NCI-H2029 treated with DMSO at 0.1 percent for 48 hours (cell line): ENCODE measurements at places on chromosomes 6 and 20.

- DNase-seq = no peak
Observed at GRCh38 chr6:53792973-53793317, 1.9 kb upstream of the LRRC1 start.

GRCh38 chr6:39785281-39785680 lies 6.9 kb upstream of the DAAM2 start:
- DNase-seq = no peak

DNA sequence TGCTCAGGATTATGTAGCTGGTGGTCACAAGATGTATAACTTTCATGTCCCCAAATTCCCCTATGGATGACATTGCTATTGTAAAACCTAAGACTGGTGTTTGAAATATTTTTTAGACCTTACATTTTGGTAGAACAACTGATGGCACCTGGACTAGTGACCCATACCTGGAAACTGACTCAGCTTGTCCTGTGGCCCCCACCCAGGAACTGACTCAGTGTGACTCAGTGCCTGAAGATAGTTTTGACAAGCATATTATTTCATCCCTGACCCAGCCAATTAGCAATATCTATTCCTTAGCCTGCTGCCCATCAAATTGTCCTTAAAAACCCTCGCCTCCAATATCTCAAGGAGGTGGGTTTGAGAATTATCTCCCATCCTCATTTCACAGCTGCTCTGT lies 90.9 kb upstream of the GRIK2 start:
- no peak for DNase-seq

DNA sequence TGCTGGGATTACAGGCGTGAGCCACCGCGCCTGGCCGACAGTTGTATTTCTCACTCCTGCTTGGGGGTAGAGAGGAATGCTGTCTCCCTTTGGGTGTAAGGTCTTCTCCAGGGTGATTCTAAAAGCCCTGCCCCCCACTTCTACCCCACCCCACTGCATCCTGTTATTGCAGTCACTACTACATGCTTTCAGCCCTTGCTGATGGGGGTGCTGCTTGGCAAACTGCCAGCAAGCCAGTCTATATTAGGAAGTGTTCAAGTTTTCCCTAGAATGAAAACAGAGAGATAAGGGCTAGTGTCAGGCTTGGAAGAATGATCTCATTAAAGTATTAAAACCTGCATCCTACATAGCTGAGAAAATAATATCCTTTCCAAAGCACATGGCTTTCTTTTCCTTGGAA lies 31.3 kb downstream of the TTI1 start:
- DNase-seq = no peak

DNA sequence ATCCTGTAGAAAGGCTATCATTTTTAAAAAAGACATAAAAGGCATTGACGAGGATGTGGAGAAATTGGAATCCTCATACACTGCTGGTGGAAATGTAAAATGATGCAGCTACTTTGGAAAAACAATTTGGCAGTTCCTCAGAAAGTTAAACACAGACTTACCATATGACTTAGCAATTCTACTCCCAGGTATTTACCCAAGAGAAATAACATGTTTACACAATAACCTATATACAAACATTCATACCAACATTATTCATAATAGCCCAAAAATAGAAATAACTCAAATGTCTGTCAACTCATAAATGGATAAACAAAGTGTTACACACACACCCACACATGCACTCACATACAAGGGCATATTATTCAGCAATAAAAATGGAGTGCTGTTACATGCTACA lies 23.4 kb upstream of the CEP85L start:
- no peak for DNase-seq

- no peak for DNase-seq
Observed at GRCh38 chr6:137637121-137637520, 142.9 kb upstream of the OLIG3 start.

DNA sequence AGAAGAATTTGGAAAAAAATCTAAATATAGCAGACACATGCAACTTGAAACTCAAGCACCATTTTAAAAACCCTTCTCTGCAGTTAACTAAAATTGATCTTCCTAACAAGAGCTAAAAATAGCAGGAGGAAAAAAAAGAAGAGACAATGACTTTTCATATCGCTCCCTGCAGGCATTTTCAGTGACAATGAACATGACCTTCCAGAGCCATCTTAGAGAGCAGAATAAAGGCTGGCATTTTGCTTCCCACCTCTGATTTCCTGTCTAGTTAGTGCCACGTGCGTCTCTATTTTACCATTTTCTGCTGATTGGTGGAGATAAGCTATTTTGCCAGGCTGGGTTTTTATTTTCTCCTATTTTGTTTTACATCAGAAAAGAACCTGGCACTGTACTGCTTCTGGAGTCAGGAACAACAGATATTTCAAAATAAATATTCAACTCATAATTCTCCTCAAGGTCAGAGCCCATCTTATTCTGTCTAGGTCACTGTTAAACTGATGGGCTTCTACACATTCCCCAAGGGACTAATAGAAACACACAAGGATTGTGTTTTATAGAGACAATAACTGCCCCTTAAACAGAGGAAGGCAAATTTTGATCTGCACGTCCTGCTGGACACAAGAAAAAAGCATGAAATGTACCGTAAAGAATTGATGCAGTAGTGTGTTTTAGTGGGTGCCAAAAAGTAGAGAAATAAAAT lies 70.2 kb upstream of the ENPP5 start:
- DNase-seq = no peak

GRCh38 chr6:89944826-89945407 lies 50.6 kb downstream of the GJA10 start:
- DNase-seq = peak; percentile 7

GRCh38 chr6:150767571-150768018 lies 97.9 kb upstream of the MTHFD1L start:
- DNase-seq = no peak

DNA sequence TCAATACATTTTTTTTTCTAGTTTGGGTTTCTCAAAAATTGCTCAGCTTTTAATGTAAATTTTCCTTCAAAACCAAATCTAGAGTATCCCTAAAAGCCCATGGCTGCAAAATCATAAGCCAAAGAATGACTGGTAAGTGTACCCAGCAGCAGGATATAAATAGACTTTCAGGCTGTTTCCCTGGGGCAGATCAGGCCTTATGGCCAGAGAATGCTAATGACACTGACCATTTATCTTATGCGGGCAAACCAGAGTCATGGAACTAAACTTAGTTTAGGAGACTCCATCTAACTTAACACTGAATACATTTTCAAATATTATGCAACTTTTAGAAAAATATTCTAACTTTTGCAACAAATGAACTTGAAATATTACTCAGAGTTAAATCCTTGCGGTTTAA lies 7.4 kb downstream of the OSER1 start:
- no peak for DNase-seq

GRCh38 chr6:129695373-129696027 lies 14.5 kb downstream of the ARHGAP18 start:
- DNase-seq = no peak

DNA sequence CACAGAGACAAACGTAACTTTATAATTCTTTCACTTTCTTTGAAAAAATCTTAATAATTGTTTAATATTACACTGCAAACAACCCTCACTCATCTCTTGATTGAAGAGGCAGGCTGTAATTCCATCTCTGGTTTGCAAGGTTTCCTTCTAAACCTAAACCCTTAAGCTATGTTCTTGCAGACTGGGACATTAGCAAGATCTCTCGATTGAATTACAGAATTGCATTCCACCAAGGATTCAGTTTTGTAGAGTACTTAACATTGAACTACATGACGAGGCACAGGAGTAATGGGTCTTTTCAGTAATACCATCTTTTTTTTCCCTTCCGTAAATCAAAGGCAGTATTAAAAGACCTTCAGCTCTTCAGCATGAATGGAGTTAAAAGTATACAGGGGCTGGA lies 111.6 kb upstream of the EEF1E1 start:
- no peak for DNase-seq

- no peak for DNase-seq
Observed at GRCh38 chr6:39055661-39056060, 7.1 kb downstream of the GLP1R start.

GRCh38 chr6:46850792-46851191 lies 57.6 kb downstream of the MEP1A start:
- DNase-seq = no peak

DNA sequence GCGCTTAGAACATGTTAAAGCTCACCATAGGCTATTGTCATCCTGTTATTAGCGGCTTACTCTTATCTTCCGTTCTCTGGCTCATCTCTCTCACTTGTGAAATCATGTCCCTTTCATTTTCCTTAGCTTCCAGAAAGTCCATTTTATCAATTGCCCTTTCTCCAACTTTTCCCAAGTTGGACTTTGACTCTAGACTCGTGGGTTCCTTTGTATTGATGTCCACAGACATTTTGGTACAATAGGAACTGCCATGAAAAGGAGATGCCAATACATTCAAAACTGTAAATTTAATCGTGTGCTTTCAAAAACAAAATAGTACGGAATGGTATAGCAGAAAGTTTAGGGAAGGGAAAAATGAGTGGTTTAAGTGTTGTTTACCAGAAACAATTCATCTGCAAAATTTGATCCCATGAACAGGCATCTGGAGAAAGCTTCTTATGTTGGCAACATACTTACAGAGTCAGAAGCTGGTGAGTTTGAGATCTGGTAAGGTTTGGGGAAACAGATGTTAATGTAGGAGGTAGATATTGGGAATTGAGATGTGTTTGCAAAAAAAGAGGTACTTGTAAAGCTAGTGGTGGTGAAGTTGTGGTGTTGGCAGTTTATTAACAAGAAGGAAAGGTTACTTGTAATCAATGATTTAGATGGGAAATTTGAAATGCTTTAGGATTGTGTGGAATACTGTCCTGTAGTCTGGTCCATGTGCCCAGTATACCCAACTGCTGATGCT lies 10.2 kb upstream of the HIVEP1 start:
- DNase-seq = no peak

DNA sequence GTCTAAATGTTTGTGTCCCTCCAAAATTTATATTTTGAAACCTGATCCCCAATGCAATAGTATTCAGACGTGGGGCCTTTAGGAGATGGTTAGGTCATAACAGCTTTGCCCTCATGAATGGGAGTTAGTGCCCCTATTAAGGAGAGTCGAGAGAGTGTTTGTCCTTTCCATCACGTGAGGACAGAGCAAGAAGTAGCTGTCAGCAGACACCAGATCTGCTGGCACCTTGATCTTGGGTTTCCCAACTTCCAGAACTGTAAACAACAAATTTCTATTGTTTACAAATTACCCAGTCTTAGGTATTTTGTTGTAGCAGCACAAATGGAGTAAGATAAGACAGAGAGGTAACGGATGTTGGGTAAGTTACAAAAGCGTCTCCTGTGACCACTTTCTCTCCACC lies 46.6 kb downstream of the FAM50B start:
- DNase-seq = no peak

- no peak for DNase-seq
Observed at GRCh38 chr6:148471624-148472159, 129.1 kb downstream of the SASH1 start.

DNA sequence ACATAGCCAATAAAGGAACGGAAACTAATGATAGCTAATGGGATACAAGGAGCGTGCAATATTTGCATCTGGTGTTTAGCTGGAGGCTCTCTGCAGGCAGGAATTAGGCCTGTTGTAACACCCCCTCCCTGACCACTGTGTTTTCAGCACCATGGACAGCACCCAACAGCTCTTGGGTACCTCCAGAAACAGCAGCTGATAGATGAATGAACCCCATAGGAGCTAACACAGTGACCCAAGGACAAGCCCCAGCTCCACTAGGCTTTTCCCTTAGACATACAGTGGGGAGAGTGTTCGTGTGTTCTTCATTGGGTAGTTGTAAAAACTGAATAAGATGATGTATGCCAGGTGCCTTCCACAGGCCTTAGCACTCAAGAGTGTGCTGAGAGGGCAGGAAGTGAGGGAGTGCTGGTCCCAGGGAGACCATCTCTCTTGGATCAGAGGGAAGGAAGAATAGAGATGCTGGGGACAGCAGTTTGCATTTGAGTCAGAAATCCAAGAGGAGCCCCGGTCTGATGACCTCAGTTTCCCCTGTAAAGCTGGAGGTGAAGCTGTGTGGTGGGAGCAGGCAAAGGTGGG lies 161.3 kb downstream of the PHACTR3 start:
- DNase-seq = no peak

- no peak for DNase-seq
Observed at GRCh38 chr6:74096329-74096728, 400.3 kb downstream of the CD109 start.

DNA sequence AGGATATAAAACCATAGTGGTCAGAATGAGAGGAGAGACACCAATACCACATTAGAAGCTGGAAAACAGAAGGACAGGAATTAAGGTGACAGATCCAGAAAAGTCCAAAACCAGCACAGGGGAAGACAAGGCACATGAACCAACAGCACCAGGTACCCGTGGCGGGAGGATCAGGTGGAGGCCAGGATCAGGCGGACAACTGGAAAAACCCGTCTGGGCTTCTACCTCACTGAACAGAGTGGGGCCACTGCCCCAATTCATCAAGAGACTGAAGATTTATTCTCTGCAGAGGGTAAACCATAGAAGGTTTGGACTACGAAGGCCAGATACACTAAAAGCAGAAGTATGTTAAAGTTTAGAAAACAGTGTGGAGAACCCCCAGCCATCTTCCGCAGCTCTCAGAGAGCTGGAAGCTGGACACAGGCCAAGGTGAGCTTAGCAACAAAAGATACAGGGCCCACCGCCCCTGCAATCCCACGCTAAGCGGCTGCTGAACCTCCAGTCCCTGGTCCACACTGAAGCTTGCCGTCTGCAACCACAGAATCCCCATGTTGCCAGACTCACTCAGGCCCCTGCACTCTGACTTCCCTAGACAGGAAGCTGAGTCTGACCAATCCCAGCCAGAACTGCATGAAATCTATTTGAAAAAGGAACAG lies 29.9 kb downstream of the ABHD12 start:
- no peak for DNase-seq

DNA sequence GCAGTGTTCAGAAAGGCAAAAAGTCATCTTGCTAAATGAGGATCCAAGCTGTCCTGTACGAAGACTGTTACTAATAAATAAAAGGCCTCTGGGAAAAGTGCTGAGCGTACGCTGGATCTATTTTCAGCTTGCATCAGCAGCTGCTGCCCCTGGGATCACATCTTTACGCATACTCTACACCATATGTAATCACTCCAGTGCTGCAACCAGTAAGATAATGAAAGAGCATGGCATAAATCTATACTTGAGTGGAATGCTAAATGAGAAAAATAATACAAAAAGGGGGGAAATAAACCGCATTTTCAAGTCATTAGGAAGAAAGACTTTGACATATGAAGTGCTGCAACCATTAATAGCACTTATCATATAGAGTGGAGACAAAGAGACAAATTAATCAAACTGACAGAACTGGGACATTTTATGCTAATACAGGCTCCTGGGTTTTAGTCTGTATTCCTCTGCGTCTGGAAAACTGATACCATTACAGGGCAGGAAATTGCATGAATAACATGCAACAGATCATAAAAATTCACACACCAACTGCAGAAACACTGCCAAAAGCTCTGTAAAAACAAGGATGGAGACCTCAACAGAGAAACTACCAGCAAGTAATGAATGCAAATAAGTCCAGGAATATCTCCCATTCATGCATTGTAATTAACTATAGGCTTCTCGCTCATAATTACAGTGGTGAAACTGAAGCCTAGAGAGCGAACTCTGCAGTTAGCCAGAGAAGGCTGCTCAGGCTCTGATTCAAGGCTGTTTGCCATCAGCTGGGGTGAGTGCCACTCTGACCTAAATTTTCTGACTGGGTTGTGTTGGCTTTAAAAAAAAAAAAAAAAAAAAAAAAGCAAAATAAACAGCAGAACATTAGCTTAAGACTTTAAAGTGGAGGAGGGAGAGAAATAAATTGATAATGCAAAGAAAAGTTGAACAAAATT lies 83.8 kb downstream of the GJA10 start:
- DNase-seq = no peak
